Cortex of kidney (tissue), 1 donor: ENCODE measurements at places on chromosomes 7 and 10.

GRCh38 chr10:23657677-23658076, 218.8 kb downstream of the OTUD1 start:
- DNase-seq = no peak

DNA sequence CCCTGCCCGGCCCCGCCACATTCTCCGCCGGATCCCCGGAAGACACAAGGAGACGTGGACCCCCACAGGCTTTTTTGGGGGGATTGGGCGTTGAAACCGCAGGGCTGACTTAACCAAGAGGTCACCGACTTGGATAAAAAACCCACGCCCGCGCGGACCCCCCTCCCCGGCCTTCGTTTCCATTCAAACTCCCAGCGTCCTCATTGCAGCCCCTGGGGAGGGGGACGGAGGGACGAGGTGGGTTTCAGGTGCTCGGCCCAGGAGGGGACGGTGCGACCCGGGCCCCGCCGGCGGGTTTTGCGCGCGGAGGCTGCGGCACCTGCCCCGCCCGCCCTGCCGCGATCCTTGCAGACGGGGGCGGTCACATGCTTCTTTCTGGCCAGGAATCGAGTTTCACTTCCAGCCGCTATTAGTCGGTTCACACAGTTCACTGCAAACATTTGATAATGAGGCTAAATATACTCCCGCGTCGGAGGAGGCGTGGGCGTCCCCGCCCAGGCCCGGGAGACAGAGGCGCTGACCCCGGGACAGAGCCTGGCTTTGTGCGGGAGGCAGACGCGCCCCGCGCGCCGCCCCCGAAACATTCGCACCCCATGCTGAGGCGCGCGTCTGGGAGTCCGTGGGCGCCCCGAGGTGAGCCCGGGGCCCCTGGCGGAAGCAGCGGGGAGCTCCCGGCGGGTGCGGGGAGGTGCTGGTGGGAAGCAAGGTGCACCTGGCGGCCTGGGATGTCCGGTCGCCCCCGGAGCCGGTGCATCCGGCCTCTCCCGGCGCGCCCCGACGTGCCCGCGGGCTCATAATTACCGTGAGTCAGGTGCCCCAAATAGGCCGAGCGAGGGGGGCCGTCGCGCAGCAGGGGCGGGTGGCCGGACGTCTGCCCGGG, 2.7 kb upstream of the PDGFA start:
- DNase-seq = no peak

- no peak for DNase-seq
Measured at GRCh38 chr7:36762394-36762793, 38.1 kb upstream of the AOAH start.

- DNase-seq = no peak
Measured at GRCh38 chr7:143886826-143887477, 15.0 kb downstream of the TCAF1 start.

- no peak for DNase-seq
Measured at GRCh38 chr7:158186864-158187693, 400.5 kb downstream of the PTPRN2 start.

DNA sequence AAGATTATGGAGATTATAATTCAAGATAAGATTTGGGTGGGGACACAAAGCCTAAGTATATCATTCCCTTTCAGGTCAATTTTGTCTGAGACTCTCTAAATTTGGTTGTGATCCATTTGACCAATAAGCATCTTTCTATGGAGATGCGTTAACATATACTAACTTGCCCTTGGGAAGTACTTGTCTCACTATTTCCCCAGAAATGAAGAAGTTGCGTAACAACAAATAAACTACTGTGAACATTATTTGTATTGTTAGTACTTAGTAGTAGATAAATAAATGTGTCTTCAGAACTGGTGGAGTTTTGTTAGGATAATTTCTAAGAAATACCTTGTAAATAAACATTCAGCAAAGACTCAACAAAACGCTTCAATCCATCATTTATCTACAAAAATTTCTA, 127.3 kb upstream of the LYZL2 start:
- DNase-seq = no peak

GRCh38 chr7:101140339-101140699, 13.4 kb downstream of the SERPINE1 start:
- no peak for DNase-seq

DNA sequence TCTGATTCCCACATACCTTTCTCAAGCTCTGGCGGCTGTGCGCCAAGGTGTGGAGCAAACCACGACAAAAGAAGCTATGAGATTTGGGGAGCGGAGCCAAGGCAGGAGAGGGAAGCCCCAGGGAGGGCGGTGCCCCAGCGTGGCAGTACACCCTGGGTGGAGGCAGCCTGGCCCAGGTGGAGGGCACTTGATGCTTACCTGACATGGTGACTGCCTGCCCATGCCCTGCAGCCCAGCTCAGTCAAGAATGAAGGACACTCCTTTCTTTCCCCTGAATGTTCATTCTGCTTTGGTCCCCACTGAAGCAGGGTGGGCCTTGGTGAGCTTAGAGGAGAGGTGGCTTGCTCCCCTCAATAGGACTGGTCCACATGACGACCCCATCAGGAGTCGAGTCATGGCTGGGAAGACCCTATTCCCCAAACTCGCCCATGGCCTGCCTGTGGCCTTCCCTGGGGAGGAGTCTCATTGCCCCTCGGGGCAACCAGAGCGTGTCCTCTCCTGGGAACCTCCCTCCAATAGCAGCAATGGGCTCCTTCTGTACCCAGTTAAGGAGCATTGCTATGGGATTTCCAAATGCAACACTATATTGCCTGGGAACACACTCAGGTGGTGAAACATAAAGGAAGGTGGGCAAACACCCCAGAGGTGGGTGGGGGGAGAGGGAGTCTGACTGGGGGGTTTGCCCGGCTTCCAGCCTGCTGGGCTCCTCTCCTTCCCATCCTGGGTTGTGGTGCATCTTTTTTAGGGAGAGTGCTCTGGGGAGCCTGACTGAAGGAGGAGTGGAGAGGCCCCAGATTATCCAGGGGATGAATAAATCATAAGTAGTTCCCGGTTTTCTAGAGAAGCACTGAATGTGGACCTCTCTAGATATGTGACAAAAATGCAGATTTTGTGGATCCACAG, 22.7 kb downstream of the RAMP3 start:
- DNase-seq = no peak

- no peak for DNase-seq
Measured at GRCh38 chr10:12465385-12466136, 116.2 kb downstream of the CAMK1D start.

GRCh38 chr7:147777309-147777708, 813.3 kb upstream of the C7orf33 start:
- no peak for DNase-seq

- DNase-seq = no peak
Measured at GRCh38 chr7:609365-609764, 89.7 kb upstream of the PDGFA start.

- DNase-seq = no peak
Measured at GRCh38 chr7:21767300-21767900, 178.3 kb downstream of the CDCA7L start.

- DNase-seq = no peak
Measured at GRCh38 chr10:131651674-131652437, 249.0 kb upstream of the PPP2R2D start.

GRCh38 chr10:79238158-79238520, 109.1 kb upstream of the PPIF start:
- DNase-seq = no peak

GRCh38 chr7:153682628-153683027, 369.6 kb upstream of the DPP6 start:
- DNase-seq = no peak

GRCh38 chr10:103727546-103727963, 127.8 kb downstream of the SH3PXD2A start:
- no peak for DNase-seq

GRCh38 chr10:79153745-79154144, 85.0 kb downstream of the ZMIZ1 start:
- no peak for DNase-seq

DNA sequence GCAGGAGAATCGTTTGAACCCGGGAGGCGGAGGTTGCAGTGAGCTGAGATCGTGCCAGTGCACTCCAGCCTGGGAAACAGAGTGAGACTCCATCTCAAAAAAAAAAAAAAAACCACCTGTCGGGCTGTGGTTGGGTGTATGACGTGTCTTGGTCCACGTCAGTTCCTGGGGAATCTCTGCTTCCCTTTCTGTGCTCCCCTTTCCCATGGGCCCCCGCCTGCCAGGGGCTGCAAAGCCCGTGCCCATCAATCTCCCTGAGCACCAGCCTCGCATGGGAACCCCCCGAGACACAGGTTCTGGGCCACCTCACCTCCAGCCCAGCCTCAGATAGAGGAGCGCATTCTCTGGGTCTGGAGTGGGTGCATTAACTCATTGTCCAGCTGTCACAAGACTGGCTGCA, 2.3 kb upstream of the SH2B2 start:
- no peak for DNase-seq

- no peak for DNase-seq
Measured at GRCh38 chr10:119296703-119297102, 89.3 kb downstream of the GRK5 start.

- DNase-seq = no peak
Measured at GRCh38 chr7:99955247-99955646, 20.6 kb downstream of the AZGP1 start.
